Suppressor macrophage (primary cell): ENCODE measurements at places on chromosomes 12 and 14.

DNA sequence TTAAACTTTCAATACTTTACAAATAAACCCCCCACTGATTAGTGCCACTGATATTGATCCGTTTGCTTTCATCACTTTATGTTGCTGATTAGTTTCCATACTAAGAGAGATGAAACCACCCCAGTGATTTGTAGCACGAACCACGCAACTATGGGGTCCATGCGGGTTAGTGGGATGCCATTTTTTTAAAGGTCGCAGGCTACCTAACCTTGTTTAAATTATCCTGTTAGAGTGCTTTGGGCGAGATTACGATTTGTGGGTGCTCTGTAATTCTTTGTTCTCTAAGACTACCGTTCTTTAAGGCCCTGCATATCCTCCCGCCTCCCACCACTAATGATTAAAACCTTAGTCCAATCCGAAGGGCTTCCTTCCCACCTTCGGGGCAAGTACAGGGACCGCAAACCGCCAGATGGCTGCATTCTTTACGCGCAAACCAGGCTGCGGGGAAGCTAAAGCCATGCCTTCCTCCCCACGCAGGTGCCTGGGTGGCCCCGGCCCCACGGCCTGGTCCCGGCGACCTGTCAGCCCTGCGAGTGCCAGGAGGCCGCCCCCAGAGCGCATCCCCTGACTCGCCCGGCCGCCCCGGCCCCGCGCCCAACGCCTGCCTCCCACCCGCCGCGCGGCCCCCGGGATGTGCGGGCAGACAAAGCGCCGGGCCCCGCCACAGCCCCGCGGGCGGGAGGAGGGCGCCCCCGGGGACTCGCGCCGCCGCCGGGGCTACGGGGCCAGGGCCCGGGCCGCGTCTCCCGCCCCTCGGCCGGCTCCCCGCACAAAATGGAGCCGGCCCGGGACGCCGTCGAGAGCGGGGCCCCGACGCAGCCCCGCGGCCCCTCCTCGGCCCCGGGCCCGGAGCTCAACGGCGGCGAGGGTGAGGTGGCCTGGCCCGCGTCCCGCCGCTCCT, 759 bp downstream of the NFYB start:
- DNase-seq, result peak; percentile 47

GRCh38 chr12:92991134-92991533, 62.0 kb upstream of the EEA1 start:
- no peak for DNase-seq

DNA sequence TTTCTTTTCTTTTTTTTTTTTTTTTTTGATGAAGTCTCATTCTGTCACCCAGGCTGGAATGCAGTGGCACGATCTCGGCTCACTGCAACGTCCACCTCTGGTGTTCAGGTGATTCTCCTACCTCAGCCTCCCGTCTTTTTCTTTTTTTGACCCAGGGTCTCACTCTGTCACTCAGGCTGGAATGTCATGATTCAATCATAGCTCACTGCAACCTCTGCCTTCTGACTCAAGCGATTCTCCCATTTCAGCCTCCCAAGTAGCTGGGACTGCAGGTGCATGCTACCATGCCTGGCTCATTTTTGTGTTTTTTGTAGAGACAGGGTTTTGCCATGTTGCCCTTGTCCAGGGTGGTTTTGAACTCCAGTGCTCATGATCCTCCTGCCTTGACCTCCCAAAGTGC, 12.0 kb downstream of the FUT8 start:
- DNase-seq, result no peak

DNA sequence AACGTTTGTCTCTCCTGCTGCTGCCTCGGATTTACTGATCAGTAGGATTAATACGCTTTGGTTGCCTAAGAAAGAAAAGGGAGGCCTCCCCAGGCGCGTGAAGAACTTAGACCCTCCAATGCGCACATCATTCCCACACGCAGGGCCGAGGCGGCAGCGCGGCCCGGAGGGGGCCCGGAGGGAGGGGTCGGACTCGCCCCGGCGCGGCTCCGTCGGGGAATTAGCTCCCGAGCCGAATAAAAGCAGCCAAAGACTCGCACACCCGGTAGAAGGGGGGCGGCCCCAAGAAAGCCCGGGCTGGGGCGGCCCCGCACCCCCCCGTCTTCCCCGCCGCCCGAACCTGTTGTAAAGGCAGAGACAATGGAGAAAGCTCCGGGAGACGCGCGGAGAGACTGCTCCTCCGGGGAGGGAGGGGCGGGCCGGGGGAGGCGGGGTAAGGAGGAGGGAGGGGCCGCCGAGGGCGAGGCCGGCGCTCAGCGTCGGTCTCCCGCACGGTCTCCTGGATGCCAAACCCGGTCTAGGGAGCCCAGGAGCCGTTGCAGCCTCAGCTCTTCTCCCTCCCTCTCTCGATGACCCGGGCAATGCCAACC, at the start of gene NELL2:
NELL2 (minus strand) TSS at position 362 of the 590 bp plus-strand sequence. CDS start 446 bp downstream, outside the sequence.
- DNase-seq, result peak; percentile 1

- DNase-seq, result no peak
These were observed 7.9 kb downstream of the WDR89 start for GRCh38 chr14:63633801-63634200.

DNA sequence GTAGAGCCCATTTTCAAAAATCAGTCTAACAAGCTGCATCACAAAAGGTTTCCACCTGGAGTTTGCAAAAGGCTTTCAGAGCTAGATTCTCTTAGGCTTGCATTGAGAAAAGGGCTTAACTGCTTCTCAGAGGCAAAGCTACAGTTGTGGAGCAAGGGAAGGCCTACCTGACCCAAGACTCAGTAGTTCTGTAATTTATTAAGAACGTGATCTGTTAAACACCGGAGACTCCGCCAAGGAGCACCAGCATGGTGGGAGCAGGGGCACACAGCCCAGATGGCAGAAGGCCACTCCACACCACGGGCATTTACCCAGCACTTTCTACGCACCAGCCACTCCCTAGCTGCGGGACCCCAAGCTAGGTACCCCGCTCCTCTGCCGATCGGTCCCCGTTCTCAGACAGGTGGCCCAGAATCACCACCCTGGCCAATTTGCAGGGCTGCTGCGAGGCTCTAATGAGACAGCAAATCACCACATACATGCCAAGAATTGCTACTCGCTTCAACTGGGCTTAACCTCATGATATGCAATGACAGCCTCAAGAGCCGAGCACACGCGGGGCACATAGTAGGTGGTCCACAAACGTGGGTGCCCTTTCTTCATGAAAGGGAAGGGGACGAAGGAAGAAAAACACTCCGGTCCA, 1.5 kb downstream of the ITPK1 start:
- DNase-seq, result no peak

- DNase-seq, result no peak
These were observed 6.9 kb upstream of the SLC7A7 start for GRCh38 chr14:22822016-22822570.

GRCh38 chr12:96257550-96258103, 63.5 kb downstream of the ELK3 start:
- no peak for DNase-seq

GRCh38 chr14:21668377-21668776, 5.2 kb downstream of the OR4E1 start:
- no peak for DNase-seq

GRCh38 chr12:111686574-111687105, 787 bp downstream of the ACAD10 start:
- DNase-seq, result peak; percentile 30

GRCh38 chr14:50060871-50061663, 55.3 kb downstream of the VCPKMT start:
- DNase-seq, result peak; percentile 89

DNA sequence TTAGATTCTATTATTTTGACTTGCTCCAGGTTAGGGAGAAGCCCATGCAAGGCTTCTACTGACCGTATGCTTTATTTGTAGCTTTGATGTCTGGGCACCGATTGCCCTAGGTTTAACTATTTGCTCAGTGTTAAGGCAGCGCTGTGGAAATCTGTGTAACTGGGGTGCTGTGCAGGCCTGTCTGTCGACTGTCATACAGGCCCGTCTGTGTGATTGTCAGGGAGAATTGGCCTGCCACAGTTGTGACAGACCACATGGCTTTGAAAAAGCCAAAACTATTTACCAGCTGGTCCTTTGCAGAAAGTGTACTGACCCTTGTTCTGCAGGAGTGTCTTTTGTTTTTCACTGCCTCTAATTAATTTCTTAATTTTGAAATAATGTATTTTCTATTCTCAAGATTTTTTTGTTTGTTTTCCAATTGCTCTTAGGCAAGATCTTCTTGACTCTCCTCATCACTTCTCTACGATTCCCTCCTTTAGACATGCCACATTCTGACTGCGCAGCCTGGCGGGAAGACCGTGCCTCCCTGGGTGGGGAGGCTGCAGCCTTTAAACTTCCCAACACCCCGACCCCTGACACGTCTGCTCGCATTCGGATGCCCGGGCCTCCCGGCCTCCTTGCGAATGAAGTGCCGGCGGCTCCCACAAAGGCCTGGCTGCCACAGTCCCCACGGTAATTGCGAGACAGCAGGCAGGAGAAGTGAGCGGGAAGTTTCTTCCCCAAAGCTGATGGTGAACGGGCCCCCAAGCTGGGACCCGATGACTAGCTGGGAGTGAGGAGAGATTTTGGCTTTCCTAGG, 99.0 kb upstream of the EVL start:
- DNase-seq, result no peak

DNA sequence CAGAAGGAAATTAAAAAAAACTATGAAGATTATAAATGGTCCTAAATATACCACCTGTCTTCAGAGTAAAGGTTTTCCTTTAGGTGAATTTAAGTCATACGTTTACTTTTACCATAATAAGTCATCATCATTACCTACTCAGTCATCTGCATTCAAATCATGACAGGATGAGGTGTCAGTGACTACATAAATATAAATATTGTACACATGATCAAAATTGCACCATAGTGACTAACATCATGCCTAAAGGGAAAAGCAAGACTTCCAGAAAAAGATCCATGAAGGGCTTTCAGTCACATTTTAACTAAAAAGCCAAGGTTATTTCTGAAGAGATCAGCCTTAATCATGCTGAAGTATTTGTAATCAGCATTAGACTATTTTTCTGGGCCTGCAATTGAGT, 759.9 kb upstream of the FLRT2 start:
- DNase-seq, result no peak

GRCh38 chr12:51430196-51430895, 5.7 kb downstream of the SLC4A8 start:
- no peak for DNase-seq

- DNase-seq, result no peak
These were observed at the start of gene GLI1 for GRCh38 chr12:57459750-57460467. Gene GLI1, plus strand, starts transcription at chr12:57459785. Its CDS starts 3,907 bp downstream, at chr12:57463692.

DNA sequence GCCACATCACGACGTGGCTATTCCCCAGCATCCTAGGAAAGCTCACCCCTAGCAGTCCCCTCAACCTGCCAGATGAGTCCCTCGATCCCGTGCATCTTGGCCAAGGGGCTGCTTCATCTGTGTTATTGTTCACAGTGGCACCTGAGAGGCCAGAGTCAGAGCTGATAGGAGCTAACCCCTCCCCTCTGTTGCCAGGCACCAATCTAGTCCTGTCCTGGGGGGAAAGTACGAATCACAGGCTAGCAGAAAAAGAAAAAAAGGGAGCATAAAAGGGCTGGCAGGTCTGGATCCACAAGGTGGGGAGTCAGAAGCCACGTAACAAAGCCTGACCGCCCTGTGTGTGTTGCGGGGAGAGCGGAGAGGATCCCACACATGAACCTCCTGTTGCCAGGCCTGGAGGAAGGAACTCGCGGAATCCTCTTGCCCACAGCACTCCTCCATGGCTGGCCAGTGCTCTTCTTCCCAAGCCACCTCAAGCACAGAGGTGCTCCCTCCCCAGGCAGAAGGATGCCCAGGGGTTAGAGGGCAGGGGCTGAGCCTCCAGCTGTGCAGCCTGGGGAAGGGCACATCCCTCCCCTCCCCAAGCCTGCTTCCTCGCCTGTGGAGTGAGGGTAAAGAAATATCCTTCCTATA, 91.8 kb downstream of the ITPK1 start:
- DNase-seq, result no peak

- DNase-seq, result no peak
These were observed 16.2 kb upstream of the KCNK13 start for GRCh38 chr14:90045616-90046015.
